ENCODE measurements at places on chromosomes 5 and 9. TPM values are rescaled to one million over a fixed set of nuclear protein-coding genes. Genes with fewer than 3 reads are reported as not detected.

The TMEM252 gene
- not detected for total RNA-seq

DNA sequence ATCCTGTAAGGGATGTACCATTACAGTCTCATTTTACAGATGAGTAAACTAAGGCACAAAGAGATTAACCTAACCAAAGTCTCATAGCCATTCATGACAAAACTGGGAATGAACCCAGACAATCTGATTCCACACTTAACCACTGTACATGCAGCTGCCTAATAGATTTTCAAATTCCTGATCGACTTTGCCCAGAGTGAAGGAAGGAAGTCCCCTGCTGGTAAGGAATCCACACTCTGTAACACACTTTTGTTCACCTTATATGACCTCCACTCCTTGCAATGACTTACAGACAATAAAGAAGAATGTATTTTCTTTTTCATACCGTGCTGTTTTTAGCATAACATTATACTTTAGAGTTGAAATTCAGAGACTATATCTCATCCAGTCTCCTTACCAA is 31.3 kb upstream of the PLPP6 start:
- no peak for DNase-seq

DNA sequence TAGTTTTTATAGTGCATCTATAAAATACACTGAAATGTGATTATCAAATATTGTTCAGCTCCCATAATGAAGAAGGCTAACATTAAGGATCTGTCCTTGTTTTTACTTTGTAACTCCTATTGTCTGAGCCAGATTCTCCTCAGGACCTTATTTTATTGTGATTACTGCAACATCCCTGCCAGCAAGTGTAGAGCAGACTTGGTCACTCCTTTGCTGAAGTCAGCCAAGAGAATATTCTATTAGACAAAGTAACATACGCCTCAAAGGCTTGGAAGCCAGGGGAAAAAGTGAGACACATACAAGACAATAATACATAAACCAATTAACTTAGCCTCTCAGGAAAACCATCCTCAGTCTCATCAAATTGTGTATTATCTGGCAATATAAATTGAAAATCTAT is 269.6 kb downstream of the ARL15 start:
- DNase-seq = no peak

- DNase-seq = no peak
Measured at GRCh38 chr5:159050316-159051143, 49.2 kb downstream of the EBF1 start.

The OR1J2 gene
- total RNA-seq = not detected

The PCDHGB6 gene
- total RNA-seq = 8.5 TPM

The C8G gene
- total RNA-seq = 1.4 TPM

DNA sequence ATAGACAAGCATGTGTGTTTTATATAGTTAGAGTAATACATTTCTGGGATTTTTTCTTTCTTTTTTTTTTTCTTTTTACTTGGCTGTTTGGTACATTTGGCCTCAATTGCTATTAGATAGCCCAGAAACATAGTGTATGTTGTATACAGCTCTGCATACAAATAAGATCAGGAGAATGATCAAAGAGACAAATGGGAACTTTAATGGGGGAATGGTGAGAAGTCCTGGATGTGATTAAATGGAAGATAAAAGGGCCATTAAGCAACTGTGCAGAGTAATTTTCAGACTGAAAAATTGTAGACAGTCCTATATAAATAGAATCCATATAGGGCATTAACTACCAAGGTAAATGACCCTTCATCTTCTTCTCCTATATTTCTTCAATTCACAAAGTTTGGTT is 575.6 kb downstream of the EBF1 start:
- no peak for DNase-seq

The FBP2 gene
- not detected for total RNA-seq

DNA sequence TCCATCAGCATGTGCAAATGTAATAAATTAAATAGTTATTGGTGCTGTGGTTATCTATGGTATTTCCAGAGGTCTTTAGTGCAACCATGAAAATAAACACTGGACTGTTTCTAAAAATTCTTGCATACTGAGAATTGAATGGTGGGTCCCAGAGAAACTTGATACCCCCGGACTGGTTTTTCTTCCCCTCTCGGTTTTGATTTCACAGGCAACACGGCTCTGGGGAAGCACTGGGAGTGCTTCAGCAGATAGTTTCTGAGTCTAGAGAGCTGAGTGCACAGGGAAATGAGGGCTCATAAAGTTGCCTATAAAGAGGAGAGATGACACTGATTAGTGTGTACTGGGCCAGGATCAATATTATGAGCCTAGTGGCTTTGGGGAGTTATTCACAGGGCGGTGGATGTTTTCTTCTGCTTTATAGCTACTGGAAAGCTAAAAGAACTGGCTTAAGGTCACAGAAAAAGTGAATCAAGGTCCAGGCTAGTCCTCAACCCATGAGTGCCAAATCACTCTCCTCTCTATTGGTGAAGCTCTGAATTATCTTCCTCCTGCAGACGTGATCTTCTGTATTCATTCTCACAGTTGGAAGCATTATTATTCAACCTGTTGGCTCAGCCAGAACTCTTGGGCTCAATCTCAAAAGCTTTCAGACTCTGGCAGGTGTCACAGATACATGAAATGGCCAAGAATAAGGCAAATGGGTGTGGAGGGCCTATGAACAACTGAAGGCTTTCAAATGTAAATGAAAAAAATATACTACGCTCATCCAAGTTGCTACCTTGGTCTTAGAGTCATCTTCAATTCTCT is 170.2 kb upstream of the HMHB1 start:
- no peak for DNase-seq

GRCh38 chr5:57889558-57889957 is 406.9 kb upstream of the ACTBL2 start:
- DNase-seq = no peak

DNA sequence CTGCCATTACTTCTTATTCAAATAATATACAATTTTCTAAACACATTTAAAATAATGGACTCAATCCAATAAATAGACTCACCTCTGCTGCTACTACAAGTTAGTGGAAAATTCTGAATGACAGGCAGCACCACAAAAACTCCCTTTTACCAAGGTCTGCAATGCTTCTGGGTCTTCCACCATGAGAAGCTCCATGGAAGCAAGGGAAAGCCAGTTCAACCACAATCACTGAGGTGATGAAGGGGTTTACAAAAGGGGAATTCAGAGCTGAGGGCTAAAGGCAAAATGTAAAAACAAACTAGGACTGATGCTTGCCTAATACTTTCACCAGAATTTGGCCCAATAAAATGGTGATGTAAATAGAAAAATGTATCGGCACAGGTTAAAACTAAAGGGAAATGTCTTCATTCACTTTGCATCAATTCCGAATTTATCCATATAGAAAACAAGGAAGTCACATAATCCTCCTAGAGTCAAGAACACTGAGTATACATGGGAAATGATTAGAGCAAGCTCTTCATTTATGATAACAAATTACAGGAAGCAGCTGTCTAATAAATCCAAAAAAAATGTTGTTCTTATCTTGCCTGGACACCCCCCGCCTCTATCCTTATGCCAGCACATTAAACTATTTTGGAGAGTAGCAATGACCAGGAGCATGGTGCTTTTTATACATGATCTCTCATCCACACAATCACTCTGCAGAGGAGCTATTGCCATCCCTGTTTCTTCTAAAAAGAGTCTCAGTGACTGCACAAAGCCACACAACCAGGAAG is 66.3 kb upstream of the NFIB start:
- DNase-seq = no peak

The SLC1A3 gene
- 44.4 TPM for total RNA-seq

DNA sequence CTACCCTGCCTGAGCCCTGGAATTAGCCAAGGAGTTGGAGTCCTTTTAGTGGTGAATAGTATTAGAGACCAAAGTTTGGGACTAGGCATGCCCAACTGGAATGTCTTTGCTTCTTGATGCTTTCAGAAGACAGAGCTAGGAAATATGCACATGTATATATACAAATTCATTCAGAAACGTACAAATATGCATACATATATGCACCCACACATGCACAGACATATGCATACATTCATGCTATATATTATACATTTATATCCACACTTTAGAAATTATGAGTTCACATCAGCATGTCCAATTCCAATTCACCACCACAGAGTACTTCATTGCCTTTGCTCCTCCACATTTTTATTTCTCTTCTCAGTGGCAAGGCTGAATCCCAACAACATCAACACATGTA is 398.3 kb upstream of the MPDZ start:
- no peak for DNase-seq

DNA sequence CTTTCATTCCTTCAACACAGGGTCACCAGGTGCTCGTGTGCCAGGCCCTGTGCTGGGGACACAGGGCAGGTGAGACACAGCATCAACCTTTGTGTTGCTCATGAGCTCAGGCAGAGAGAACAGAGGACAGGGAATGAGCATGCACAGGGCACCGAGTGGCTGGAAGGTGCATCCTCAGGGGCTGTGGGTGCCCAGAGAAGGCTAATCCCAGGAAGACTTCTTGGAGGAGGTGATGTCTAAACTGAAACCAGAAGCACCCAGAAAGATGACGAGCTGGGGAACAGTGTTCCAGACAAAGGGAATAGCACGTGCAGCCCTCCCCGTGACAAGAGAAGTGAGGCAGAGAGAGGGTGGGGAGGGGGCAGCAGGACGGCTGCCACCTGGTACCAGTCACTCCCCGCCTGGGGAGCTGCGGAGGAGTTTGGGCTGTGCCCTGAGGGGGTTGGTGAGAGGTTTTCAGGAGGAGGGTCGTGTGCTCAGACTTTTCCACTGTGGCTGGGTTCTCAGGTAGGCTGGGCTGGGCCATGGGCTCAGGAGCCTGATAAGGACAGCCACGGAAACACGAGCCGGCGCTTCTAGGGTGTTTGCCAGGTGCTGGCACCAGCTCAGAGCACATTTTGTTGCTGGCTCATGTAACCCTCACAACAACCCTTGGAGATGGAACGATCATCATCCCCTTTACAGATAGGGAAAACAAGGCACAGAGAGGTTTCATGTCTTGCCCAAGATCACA is 46.0 kb downstream of the HMCN2 start:
- DNase-seq = no peak

The SPINK6 gene
- total RNA-seq = not detected

The WNT8A gene
- total RNA-seq = not detected

- DNase-seq = no peak
Measured at GRCh38 chr5:14580398-14581034, 1.1 kb upstream of the OTULINL start.

DNA sequence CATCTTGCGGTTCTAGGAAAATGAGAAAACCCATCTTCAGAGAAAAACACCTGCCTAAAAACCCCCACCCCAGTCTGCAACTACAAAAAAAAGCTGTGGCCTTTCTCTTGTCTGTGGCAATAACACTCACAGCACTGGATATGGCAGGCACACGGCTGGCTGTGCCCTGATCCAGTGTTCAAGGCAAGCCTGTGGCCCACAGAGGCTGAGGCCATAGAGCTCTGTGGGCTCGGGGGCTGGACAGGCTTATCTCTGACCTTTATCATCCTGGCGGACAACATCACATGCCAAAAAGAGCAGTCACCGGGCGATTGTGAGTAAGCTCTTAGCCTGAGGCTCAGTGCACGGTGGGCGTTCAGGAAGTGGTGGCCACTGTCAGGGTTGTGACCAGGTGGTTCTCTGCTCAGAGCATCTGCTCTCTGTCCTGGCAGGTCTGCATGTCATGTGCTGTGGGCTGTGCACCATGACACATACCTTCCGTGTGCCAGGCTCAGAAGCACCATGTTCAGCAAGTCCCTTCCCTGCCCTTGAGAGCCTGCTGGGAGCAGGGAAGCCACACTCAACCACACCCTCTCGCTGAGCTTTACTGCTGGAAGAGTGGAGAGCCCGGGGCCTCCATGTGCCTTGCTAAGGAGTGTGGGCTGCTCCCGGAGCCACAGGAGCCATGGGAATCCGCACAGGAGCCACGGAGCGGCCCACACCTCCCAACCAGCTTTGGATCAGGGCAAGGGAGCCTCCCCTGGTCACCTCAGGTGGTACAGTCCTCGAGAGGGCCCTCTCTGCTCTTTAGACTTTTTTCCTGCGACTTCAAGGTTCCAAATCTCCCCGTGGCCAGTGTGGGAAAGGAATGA is 34.6 kb upstream of the WDR38 start:
- no peak for DNase-seq

The PCDHAC2 gene
- 0.33 TPM for total RNA-seq

Data from posterior vena cava (tissue), 2 donors.